Cardiac atrium fibroblast (primary cell): ENCODE measurements at places on chromosomes 2 and 18. TPM values are rescaled to one million over a fixed set of nuclear protein-coding genes. Genes with fewer than 3 reads are reported as not detected.

The TUBA4B gene
- total RNA-seq = not detected in 2 replicates

The CFAP221 gene
- 0.16 TPM in 1 of 2 replicates, not detected in the other for total RNA-seq

The LONRF2 gene
- under 0.01 TPM in 1 of 2 replicates, not detected in the other for total RNA-seq

The KATNAL2 gene
- total RNA-seq = 0.32 and 1.1 TPM in 2 replicates

The TBR1 gene
- not detected in 2 replicates for total RNA-seq

The ADCYAP1 gene
- total RNA-seq = not detected in 2 replicates

The MROH2A gene
- total RNA-seq = not detected in 2 replicates

The NR4A2 gene
- 0.16 and 3.1 TPM in 2 replicates for total RNA-seq

The LGALSL gene
- 12.0 and 15.0 TPM in 2 replicates for total RNA-seq

The EPB41L3 gene
- 36.1 and 42.1 TPM in 2 replicates for total RNA-seq

The ACVR1C gene
- not detected in 2 replicates for total RNA-seq

The TGFBRAP1 gene
- total RNA-seq = 9.2 and 11.8 TPM in 2 replicates

The DNAH7 gene
- total RNA-seq = 1.8 TPM in 1 of 2 replicates, not detected in the other

The RABL2A gene
- total RNA-seq = 1.4 and 3.9 TPM in 2 replicates

The RAB12 gene
- total RNA-seq = 36.8 and 46.7 TPM in 2 replicates

The SF3B6 gene
- 121 and 136 TPM in 2 replicates for total RNA-seq

The HTR2B gene
- 1.1 TPM in 2 replicates for total RNA-seq

The PLB1 gene
- total RNA-seq = under 0.01 and 1.1 TPM in 2 replicates

The GAREM1 gene
- 5.1 and 30.0 TPM in 2 replicates for total RNA-seq

The MRO gene
- 3.1 and 3.2 TPM in 2 replicates for total RNA-seq
